ENCODE measurements at places on chromosomes 5 and 9.
A peak's percentile ranks its signal among the peaks of the same experiment; 100 is the strongest.

DNA sequence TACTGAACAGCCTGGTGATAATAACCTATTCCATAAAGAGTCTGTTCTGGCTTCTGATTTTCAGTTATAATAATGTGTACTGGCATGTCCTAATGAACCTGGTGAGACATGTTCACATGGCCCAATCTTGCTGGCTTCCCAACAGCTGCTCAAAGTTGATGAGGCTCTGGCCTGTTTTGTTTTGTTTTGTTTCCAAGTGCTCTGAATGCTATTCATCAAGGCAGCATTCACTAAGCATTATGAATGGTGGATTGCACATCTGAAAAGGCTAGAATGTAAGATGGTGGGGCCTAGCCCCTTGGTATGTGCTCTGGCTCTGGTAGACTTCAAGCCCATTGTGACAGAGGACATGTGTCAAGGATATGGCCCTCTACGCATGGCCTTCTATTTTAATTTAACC, 388.5 kb downstream of the PSAT1 start:
- DNase-seq, result no peak

- peak; percentile 48 for DNase-seq
These were observed 866 bp upstream of the SEMA6A start for GRCh38 chr5:116575326-116576052.

GRCh38 chr5:143929486-143929885, 117.5 kb downstream of the HMHB1 start:
- DNase-seq, result no peak

GRCh38 chr5:151151263-151151660, 6.3 kb downstream of the ANXA6 start:
- DNase-seq, result no peak

DNA sequence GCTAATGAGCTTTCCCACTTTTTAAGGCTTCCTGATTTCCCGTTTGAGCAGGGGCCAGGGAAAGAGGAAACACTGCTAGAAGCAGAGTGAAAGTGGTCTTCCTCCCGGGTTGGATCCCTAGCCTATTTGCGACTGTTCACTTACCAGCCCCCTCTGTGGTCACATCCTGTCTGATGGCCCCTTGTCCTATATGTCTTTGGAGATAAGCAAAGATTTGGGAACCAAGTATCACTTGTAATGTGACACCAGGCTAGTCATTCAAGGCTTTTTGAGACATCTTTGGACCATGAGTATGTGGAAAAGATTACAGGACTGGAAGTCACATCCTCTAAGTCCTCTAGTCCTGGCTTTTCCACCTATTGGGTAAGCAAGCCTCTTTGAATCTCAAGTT, 6.1 kb downstream of the DNAJB5 start:
- no peak for DNase-seq

- no peak for DNase-seq
These were observed 51.1 kb downstream of the CPLANE1 start for GRCh38 chr5:37198061-37198460.

DNA sequence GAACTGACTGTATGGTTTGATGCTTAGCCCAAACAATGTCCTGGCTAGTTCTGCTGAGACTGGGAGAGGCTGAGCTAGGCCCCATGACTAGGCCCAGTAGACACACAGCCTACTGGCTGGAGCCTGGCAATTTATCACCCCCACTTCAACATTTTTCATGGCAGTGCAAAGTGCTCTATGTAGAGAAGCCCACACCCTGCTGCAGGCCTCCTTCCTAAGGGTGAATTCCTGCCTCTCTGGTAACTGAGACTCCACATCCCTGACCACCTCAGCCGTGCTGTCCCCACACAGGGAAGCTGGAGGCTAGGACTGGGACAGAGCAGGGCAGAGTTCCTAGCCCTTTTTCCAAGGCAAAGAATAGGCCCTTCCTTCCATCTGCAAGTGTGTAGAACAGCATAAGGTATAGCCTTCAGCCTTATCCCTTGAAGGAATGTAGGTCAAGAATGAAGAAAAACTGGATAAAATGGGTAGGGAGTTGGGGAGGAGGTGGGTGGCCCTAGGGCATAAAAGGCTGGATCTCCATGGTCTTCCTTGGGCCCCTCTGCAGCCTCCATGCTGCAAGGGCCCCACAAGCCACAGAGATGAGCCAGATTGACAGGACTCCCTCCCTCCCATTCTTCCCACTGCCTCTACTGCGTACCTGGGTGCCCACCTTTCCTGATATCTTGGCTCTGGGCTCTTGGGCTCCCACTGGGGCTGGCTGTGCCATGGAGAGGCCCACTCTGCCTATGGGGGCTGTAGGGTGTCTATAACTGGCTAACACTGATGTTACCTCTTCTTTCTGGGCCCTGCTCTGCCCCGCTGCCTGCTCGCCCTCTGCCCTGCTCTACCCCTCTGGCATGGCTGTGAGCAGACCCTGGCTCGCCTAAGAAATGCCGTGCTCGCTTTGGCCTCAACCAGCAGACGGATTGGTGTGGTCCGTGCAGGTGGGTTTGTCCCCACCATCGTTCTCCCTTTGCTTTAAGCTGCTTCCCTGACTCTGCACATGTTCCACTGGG, 29.8 kb downstream of the TCF7 start:
- DNase-seq, result no peak

DNA sequence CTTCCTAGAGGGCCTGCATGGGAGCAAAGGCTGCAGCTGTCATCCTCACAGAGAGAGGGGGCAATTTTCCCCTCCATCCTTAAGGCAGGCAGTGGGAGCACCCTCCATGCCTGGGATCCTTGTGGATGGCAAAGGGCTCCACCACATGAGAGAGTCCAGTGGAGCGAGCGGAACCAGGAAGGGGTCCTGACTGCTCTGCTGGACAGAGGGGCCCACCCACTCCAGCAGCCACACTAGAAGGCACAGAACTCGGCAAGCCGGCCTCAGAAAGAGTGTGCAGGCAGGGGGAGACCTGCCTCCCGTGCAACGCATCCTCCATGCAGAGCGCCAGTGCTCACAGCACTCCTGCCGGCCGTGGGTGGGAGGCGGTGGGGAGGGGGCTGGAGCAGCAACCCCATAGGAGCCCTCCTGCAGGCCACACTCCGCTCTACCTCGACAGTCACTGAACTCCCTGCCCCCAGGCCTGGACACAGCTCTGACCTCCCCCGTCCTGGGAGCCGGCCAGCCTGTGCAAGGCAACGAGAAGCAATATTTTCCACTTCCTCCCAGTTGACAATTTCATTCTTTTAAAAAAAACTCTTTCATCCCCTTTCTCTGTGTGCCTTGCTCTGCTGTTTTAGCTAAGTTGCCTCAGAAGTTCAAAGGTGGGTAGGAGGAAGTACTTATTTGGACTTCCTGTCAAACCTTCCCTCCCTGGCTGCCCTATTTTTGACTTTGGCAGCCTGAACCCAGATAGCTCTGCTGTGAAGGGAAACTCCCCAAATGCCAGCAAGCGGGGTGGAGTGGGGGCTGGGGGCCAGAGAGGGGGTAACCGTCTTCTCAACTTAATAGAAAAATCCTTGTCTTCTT, 5.3 kb upstream of the LCP2 start:
- DNase-seq, result no peak

GRCh38 chr9:132669319-132669697, 475 bp downstream of the DDX31 start:
- peak; percentile 76 for DNase-seq

DNA sequence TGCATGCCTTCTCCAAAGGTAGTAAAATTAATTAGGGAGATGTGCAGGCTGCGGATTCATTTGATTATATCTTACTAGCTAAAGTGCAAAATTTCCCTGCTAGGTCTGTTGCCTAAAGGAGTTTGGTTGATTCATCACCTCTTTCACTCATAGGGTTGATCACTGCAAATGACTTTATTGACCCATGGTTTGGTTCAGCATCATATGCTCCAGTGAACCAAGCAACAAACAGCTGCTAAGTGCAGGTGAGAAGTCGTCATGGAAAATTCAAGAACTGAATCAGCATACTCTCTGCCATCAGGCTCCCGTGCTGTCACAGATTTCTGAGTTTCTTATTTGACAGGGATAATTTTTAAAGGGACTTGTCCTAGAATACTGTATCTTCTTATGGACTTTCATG, 571.8 kb upstream of the CDH18 start:
- no peak for DNase-seq

GRCh38 chr5:94544875-94545547, 73.4 kb downstream of the KIAA0825 start:
- no peak for DNase-seq

DNA sequence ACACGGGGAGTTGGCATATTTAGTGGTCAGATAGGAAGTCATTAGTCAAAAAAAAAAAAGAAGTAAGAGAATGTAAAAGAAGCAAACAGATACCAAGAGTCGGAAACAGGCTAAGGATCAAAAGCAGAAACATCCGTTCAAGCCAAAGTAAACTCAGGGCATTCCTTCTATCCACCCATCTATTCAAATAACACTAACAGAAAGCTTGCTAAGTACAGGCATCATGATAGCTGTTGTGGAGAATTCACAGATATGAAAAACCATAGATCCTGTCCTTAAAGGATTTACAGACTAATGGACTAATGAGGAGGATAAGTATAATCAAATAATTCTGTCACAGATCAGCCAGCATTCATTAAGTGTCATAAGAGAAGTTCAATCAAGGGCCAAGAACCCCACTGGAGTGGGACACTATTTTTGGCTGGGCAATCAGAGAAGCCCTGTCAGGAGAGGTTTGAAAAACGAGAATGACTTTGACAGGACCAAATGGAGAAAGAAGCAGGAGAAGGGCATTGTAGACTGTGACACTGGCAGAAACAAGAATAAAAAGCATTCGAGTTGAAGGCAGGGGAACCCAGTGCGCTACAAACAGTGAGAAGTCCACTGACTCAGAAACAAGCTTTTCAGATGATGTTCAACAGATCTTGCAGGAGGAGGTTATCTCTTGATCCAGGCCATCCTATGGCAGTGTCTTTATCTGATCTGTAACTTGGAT, 154.2 kb upstream of the TSLP start:
- DNase-seq, result no peak

DNA sequence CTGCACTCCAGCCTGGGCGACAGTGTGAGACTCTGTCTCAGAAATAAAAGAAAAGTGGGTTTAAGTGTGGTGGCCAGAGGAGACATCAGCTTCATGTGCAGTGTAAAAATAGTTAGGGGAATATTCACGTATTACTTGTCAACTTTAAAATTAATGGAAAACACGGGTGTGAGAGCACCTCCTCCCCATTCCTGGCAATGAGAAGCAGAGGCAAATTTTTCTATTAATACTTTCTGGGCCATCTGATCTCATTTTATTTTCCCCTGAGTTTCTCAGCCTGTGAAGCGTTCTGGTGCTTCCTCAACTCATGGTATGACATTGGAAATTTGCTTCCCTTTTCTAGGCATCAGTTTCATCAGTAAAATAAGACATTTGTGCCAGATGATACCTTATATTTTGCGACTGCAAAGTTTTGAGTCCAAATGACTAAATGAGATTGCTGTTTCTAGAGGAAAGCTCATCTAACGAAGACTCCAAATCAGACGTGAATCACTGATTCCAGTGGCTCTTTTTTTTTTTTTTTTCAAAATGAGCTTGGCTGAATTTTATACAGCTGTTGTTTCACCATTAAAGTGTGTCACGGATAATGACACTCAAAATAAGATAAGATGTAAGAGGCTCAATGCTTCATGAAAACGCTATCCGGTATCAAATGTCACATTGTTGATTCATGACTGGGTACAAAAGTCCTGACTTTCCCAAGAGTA, 104.6 kb downstream of the MSX2 start:
- no peak for DNase-seq

DNA sequence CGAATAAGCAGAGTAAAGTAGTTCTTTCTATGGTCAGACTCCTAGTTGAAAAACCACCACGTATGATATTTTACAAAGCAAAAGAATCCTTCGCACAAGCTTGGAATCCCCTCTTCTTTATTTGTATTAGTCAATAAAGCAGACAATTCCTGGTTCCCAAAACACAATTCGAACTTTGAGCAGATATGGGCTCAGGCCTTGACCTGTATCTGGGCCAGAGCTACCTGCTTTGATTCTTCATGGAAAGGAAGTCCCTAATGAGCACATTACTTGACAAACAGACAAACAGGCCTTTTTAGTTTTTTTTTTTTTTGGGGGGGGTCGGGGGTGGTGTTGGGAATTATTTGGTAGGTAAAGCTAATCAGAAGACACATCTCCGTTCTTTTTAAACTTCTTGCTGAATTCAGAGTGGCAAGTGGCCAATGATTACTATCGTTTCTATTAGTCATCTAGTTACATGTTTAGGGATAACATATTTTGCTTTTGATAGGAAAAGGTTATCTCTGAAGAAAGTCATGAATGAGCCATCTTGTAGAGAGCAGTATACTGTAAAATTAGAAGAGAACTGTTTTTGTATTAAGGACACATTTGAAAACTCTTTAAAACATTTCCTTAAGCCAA, 116.6 kb upstream of the HMHB1 start:
- DNase-seq, result no peak

DNA sequence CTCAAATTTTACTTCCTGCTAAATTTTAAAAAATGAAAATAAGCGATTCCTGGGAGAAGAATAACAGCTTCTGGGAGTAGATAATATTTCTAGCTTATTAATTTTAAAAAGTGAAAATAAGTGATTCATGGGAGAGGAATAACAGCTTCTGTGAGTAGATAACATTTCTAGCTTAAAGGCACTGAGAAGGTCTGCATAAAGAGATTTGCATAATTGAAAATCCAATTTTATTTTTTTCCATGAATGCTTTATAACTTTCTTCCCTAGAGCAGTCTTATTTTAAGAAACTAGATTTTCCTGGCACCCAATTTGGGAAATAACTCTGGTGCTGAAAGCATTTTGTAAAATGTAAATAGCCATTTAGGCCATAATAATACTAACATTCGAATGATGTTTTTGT, 65.9 kb upstream of the ASTN2 start:
- no peak for DNase-seq

DNA sequence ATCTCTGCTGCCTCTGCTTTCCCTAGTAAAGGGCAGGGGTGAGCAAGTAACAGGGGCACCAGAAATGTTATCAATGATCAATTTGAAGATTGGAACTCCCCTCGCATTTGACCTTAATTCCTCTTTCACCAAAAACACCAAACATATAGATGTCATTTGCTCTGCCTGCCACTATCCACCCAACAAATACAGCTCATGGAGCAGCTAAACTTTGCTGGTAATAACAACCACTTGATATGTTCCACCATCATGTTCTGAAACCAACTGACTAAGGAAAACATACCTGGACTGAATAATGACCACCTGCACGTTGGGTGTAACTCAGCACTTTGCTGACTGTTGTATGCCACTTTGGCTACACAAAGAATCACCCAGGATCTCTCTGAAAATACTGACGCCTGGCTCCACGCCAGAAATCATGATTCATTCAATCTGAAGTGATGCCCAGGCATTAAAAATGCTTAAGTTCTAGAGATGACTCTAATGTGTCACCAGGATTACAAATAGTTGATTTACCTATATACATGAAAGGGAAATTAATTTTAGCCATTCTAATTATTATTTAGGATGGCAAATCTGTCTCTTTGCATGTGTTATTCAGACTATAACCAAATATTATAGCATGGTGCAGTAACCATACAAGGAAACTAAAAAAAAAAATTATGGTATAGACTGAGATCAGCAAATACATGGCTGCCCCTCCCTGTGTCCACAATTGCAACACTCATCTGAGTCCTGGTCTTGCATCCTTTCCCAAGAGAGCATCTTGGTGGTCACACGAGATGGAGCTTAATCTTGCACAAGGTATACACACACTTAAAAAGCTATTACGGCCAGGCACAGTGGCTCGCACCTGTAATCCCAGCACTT, 43.1 kb upstream of the TTC39B start:
- DNase-seq, result peak; percentile 84

- DNase-seq, result no peak
These were observed 53.3 kb downstream of the RAPGEF6 start for GRCh38 chr5:131581702-131582101.

GRCh38 chr9:87405677-87406542, 91.8 kb upstream of the DAPK1 start:
- DNase-seq, result peak; percentile 11

GRCh38 chr9:136991993-136992818, at the start of gene PAXX:
TSS of gene PAXX (plus strand) at chr9:136992422. CDS start at chr9:136992444, 22 bp downstream.
- DNase-seq, result peak; percentile 90

Measured in NCI-H345 (cell line).